NCI-H2107 (cell line): ENCODE measurements at places on chromosomes 16 and 17.

DNA sequence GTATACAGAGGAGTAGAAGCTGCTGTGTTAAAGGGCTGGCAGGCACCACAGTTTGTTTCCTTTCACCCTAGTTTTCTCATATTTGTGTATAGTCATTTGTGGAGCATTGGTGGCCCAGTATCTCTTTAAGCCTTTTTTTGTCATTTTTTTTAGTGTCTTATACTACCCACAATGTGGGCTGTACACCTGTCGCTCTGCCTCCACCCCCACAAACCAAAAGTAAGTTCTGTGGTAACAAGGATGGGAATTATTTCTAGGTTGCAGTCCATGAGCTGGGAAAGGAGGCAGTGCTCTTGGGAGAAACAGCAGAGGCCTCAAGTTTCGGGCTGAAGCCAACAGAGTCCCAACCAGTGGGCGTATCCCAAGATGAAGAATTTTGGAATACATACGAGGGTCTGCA lies 6.2 kb downstream of the ZNF75A start:
- no peak for DNase-seq

DNA sequence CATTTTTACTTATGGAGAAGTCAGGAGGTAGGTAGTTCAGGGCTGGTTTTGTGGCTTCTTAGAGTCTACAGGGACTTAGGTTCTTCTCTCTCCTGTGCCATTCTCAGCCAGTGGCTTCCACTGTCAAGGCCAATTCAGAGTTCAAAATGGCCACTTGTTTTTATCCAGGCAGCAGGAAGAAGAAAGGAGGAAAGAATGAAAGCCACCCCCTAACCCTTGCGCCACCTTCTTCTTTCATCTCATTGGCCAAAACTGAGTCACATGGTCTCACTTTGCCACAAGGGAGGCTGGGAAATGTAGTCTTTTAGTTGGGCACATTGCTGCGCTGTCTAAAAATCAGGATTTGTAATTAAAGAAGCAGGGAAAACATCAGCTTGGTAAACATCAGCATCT lies 60.8 kb upstream of the MED9 start:
- peak; percentile 39 for DNase-seq

GRCh38 chr17:76104140-76104895 lies 731 bp upstream of the EXOC7 start:
- no peak for DNase-seq

GRCh38 chr17:15468126-15468525 lies 705 bp upstream of the CDRT4 start:
- DNase-seq = no peak

- no peak for DNase-seq
These were observed 31.9 kb downstream of the NMT1 start for GRCh38 chr17:45092911-45093430.

- DNase-seq = no peak
These were observed 231.9 kb downstream of the SEC14L1 start for GRCh38 chr17:77372444-77373298.

GRCh38 chr16:78375055-78375679 lies 275.7 kb downstream of the WWOX start:
- DNase-seq = no peak

DNA sequence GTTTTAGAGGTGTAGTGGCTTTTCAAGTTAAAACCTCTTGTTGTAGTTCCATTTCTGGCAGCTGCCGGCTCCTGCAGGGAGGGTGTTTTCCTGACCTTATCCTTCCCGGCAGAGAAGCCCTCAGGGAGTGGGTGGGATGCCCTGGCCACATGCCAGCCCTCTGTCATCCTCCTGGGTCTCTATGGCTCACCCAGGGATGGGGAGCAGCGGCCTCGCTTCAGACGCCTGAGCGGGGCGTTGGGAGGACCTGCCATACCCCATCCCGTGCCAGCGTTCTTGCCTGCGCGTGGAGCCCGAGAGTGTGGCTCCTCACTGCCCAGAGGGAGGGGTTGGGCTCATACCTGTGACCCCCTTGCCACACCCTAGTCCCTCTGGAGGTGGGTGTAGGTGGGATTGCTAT lies 11.9 kb downstream of the KCNJ12 start:
- no peak for DNase-seq

GRCh38 chr17:74578979-74579378 lies 11.7 kb upstream of the CD300H start:
- DNase-seq = no peak

DNA sequence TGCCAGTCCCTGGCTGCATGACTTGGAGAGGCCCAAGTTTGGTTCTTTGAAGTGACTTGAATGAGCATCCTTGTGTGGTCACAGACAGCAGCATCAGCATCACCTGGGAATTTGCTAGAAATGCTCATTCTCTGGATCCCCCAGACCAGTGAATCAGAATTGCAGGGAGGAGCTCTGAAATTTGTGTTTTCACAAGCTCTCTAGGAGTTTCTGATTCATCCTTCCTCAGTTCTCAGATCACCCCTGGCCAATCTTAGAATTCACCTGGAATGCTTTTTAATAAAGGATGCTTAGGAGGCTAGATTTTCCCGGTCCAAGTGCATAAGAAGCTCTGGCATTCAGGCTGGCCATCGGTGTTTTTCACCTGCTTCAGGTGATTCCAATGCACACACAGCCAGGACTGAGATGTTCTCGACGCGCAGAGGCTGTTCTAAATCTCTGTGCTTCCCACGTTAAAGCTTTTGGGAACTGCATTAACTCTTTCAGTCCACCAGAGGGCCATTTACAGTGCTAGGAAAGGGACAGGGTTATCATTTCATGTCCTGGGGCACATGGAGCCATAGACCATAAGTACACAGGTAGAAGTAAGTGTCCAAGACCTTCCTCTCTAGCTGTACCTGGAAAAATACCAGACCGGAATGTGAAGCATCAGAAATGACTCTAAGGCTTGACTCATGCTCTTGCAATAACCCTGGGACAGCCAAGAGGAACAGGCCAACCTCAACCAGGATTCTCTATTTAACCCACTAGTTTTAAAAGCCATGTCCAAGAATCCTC lies 85.7 kb upstream of the XYLT1 start:
- DNase-seq = no peak

- DNase-seq = no peak
These were observed 14.2 kb upstream of the ZFHX3 start for GRCh38 chr16:73062001-73062616.

GRCh38 chr16:86457501-86458148 lies 52.7 kb upstream of the FOXF1 start:
- DNase-seq = no peak

GRCh38 chr17:33689725-33690124 lies 396.6 kb upstream of the ASIC2 start:
- no peak for DNase-seq

GRCh38 chr16:75288181-75288580 lies 36.8 kb upstream of the BCAR1 start:
- no peak for DNase-seq

GRCh38 chr17:3679531-3680126 lies 11.0 kb downstream of the EMC6 start:
- DNase-seq = no peak

- DNase-seq = no peak
These were observed 23.1 kb downstream of the LITAFD start for GRCh38 chr16:8905168-8905762.

DNA sequence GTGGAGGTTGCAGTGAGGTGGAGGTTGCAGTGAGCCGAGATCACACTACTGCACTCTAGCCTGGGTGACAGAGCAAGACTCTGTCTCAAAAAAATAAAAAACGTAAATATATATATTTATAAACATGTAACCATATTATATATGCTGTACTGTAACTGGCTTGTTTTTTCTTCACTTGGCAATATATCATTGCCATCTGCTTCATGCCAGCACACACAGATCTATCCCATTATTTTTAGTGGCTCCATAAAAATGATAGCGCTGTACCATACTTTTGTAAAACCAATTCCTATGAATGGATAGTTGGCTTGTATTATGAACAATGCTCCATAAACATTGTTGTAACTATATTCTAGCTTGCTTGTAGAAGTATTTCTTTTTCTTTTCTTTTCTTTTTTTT lies 49.5 kb downstream of the GPRC5B start:
- no peak for DNase-seq

GRCh38 chr17:21028192-21028591 lies 14.6 kb downstream of the USP22 start:
- DNase-seq = no peak

- no peak for DNase-seq
These were observed 80.0 kb upstream of the HNF1B start for GRCh38 chr17:37824534-37825485.

DNA sequence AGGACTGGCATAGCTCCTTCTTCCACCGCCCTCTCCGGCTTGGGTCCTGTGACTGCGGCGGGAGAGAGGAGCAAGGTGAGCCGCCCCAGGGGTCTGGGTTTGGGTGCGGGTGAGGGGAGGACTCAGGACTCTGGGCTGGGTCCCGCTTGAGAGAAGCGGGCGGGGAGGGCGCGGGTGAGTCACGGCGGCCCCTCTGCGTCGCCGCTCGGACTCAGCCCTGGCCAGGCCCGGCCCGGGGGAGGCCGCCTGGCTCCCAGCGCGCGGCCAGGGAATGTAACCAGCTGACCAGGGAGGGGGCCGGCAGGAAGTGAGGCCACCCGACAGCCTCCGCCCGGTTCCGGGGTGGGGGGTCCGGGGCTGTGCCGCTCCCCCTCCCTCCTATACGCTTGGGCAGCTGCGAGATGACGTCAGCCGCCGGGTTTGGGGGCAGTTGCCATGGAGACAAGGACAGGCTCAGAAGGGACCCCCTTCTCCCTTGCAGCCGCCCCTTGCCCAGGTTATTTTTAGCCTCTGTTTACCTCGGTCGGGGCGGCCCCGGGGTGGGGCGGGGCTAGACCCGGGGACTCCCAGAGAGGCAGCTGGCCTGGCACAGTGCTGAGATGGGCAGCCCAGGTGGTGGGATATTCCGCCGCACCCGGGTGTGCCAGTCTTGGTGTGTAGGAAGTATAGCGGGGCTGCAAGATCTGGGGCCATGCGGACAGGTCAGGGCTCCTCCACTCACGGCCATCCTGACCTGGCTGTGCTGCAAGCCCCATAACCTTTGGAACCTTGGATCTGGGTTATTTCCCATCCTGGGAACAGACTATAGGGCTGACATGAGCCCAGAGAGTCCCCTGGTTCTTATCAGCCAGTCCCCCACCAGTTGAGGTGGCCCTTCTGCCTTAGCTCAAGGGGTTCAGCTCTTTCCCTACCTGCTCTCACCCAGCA lies 1.6 kb downstream of the RIPOR1 start:
- DNase-seq = no peak

GRCh38 chr16:25868106-25868505 lies 176.3 kb downstream of the HS3ST4 start:
- no peak for DNase-seq

DNA sequence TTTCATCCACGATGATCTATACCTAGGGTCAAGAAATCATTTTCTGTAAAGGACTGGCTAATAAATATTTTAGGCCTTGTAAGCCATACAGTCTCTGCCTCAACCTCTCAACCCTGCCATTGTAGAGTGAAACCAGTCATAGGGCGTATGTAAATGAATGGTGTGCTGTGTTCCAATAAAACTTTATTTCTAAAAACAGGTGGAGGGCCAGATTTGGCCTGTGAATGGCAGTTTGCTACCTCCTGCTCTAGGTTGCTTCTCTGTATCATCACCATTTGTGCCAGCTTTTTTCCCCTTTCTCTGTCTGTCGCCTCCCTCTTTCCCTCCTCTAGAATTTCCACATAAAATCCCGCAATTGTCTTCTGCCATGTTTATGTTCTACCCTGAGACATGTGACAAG lies 181.7 kb downstream of the XYLT1 start:
- no peak for DNase-seq

GRCh38 chr16:88406096-88407041 lies 23.6 kb downstream of the ZNF469 start:
- DNase-seq = no peak

GRCh38 chr16:49280105-49280741 lies 1.4 kb downstream of the CBLN1 start:
- no peak for DNase-seq

- no peak for DNase-seq
These were observed 316.6 kb downstream of the SLC39A11 start for GRCh38 chr17:72775919-72776318.

- DNase-seq = no peak
These were observed 1.8 kb downstream of the RNF43 start for GRCh38 chr17:58415371-58416055.

GRCh38 chr17:35030780-35031179 lies 32.7 kb downstream of the RFFL start:
- no peak for DNase-seq

DNA sequence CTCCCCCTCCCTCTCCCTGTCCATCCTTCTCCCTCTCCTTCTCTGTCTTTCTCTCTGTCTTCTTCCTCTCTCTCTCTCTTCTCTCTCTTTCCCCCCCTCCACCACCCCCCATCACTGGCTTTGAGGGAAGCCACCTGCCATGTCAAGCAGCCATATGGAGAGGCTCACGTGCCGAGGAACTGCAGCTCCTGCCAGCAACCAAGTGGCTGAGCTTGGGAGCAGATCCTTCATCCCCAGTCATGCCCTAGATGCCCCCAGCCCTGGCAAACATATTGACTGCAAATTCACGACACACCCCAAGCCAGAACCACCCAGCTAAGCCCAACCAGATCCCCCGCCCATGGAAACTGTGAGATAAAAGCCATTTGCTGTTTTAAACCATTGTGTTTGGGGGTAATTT lies 40.9 kb upstream of the RBFOX3 start:
- DNase-seq = no peak

- peak; percentile 82 for DNase-seq
These were observed 1.4 kb downstream of the RHBDL1 start for GRCh38 chr16:676913-677312.

- DNase-seq = peak; percentile 63
These were observed 102.7 kb downstream of the ABCC6 start for GRCh38 chr16:16120382-16121184.

- no peak for DNase-seq
These were observed 101.1 kb downstream of the SMG6 start for GRCh38 chr17:2202302-2202995.

- DNase-seq = no peak
These were observed 13.9 kb downstream of the SNN start for GRCh38 chr16:11681976-11682654.

GRCh38 chr17:50502301-50502990 lies 5.8 kb upstream of the MYCBPAP start:
- DNase-seq = no peak

DNA sequence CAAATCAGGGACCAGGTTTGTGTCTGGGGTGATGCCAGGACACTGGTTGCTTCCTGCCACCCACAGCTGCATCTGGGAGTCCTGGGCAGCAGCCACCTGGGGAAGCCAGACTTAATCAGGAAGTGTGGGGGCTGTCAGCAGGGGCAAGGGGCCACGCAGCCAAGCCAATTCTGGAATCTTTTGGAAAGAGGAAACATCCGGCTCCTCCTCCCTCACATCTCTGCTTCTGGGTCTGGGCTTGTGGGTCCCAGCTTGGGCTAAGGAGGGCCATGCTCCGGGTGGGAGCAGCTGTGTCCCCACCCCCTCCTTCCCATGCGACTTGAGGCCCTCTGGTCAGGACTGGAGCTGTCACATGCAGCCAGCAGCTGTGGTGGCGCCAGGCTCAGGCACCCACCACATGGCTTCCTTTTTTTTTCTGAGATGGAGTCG lies 37.0 kb upstream of the CCDC182 start:
- DNase-seq = no peak

- no peak for DNase-seq
These were observed 23.2 kb downstream of the LSM12 start for GRCh38 chr17:44043272-44043696.

- no peak for DNase-seq
These were observed 64.8 kb downstream of the SEC14L1 start for GRCh38 chr17:77205396-77206125.
